ENCODE measurements at places on chromosomes 5 and 9. TPM values are rescaled to one million over a fixed set of nuclear protein-coding genes. Genes with fewer than 3 reads are reported as not detected.

DNA sequence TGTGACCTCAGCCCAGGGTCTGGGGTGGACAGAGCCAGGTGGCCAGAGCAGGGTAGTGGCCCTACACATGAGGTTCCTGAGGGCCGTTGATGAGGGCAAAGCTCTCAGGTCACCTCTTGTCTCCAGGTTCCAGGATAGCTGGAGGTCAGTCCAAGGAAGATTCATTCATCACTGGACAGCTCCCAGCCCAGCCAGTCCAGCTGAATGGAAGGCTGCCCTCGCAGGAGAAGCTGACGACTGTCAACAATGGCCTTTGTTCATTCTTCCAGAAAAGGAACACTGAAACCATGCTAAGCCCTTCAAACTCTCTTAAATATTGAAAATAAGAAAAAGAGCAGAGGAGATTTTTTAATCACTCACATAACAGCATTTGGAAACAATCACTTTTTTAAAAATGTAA, 169.7 kb upstream of the TBCA start:
- DNase-seq, result no peak

DNA sequence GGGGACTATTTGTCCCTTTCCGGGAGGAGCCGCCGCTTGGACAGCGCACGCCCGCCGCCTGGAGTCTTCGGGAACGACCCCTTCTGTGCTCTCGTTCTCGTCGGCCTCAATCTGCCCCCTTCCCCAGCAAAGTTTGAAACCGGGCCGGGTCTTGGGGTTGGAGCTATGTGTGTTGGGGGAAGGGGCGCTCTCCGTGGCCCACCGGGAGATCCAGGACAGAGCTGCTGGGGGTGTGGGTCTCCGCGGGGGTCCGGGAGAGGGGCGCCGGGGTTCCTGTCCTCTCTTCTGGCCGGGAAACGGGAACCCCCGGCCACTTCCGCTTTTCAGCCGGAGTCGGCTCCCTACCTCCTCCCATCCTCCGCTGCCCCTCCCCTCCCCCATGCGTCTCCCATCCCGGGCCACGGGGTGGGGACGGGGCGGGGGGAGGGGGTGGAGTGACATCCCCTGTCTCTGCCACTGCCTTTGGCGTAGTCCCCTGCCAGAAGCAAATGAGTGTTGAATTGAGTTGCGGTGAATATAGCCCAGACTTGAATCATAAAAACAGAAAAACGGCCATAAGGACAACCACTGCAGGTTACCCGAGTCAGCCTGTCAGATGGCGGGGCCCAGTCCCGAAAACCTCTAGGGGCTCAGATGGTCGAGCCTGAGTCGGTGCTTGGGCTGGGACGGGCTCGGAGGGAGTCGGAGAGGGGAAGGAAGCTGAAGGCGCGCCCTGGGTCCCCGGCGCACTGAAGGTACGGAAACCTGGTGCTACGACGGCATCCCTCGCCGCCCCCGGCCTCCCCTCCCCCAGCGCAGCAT, 1.1 kb downstream of the CPLX2 start:
- DNase-seq, result no peak

GRCh38 chr5:132465059-132465707, 25.4 kb downstream of the IRF1 start:
- DNase-seq, result no peak

Gene NKD2
- 0.81 TPM for total RNA-seq

- DNase-seq, result no peak
Measured at GRCh38 chr9:16262477-16263261, 607.8 kb downstream of the BNC2 start.
